ENCODE measurements at places on chromosomes 7 and 10. TPM values are rescaled to one million over a fixed set of nuclear protein-coding genes. Genes with fewer than 3 reads are reported as not detected.

GCK gene
- total RNA-seq = 2.6 TPM

DENND2A gene
- total RNA-seq = not detected

PRSS37 gene
- total RNA-seq = not detected

CCDC126 gene
- 6.5 TPM for total RNA-seq

SLC16A9 gene
- total RNA-seq = 1.2 TPM
